ENCODE measurements at places on chromosomes 2 and 18. TPM values are rescaled to one million over a fixed set of nuclear protein-coding genes. Genes with fewer than 3 reads are reported as not detected.

The GNLY gene
- 1.8 TPM for total RNA-seq

- DNase-seq: no peak
- no peaks in the 10 kb centered on the region for H3K36me3 ChIP-seq
- H3K4me3 ChIP-seq: no peak overlapping the region
- no peak overlapping the region for H3K27ac ChIP-seq
Measured at GRCh38 chr18:67600181-67601180, 84.0 kb upstream of the DSEL start.

The KCNS3 gene
- total RNA-seq: 1.1 TPM

DNA sequence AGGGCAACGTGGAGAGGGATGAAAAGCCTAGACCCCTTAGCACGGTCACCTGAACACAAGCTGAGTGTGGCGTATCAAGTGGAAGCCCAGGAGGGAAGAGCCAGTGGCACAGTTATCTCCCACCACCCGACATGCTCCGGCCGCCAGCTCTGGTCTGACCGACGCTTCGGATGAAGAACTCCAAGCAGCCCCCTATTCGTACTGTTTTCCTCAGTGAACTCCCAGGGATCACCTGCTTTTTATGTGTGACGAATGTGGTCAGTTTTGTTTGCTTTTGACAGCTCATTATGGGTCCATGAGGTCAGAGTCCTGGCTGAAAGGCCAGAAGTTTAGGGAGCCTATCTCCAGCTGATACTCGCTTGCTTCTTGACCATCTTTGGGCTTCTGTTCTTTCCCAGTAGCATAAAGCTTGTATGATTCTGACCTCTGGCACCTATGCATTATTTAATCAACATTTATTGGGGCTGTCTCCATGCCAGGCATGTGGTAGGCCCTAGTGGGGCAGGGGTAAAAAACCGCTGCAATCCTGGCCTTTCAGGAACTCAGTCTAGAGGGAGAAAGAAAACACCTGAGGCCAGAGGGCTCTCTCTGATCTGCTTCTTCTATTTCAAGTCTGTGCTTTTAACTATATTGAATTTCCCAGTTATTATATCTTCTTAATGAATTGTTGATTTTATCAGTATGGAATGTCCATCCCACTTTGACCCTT lies 33.0 kb upstream of the MRPL33 start:
- DNase-seq: no peak
- no peak overlapping the region for H3K27ac ChIP-seq
- H3K27me3 ChIP-seq: peaks cover 11% of the 10 kb centered on the region
- H3K4me3 ChIP-seq: no peak overlapping the region
- peaks cover 3% of the 10 kb centered on the region for H3K4me1 ChIP-seq

GRCh38 chr2:50344509-50345106 lies 687.3 kb downstream of the NRXN1 start:
- DNase-seq: no peak
- H3K36me3 ChIP-seq: no peaks in the 10 kb centered on the region
- no peak overlapping the region for H3K4me3 ChIP-seq
- no peak overlapping the region for H3K27ac ChIP-seq
- no peaks in the 10 kb centered on the region for H3K4me1 ChIP-seq

GRCh38 chr2:46269544-46270273 lies 27.5 kb upstream of the EPAS1 start:
- H3K27me3 ChIP-seq: peaks cover 8% of the 10 kb centered on the region
- no peaks in the 10 kb centered on the region for H3K36me3 ChIP-seq
- no peak overlapping the region for H3K27ac ChIP-seq
- DNase-seq: no peak

GRCh38 chr2:96655526-96655925 lies 13.0 kb downstream of the FER1L5 start:
- no peak overlapping the region for H3K27ac ChIP-seq
- H3K36me3 ChIP-seq: no peaks in the 10 kb centered on the region
- no peak for DNase-seq
- H3K4me3 ChIP-seq: no peak overlapping the region

DNA sequence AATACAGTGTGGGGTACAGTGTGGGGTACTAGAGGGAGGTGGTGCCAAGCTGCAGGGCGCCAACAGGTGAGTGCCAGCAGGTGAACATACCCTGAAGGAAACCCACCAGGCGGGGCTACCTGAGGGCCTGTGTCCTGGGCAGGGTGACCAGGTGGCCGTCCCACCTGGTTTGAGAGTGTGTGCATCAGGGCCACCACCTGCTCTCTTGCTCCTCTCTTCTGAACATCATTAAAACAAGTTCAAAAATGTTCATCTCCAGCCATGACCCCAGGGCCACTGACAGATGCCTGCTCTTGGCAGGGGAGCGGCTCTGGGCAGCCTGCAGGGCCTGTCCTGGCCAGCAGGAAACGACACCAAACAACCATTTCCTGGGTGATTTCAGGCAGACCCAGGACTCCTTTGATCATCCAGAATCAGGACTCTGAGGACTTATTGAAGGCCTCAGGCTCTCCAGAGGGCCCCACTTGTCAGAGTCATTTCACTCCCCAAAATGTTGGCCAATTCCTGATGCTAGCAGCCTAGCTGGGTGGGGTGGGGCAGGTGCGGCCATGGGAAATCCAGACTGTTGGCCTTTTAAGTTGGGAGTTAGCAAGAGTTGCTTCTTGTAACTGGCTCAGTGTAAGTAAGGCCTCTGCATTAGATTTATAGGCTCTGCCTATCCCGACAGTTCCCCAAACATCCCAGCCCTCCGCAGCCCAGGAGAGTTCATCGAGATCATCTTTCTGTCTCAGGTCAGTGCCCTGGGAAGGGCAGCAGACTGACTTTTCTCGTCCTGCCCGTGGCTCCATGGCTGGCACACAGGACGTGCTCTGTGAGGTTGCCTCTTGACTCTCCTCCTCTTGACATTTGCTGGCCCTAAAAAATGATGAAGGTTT lies 111.5 kb upstream of the ZNF236 start:
- no peaks in the 10 kb centered on the region for H3K36me3 ChIP-seq
- no peak for DNase-seq
- no peak overlapping the region for H3K27ac ChIP-seq
- peaks cover 2% of the 10 kb centered on the region for H3K4me1 ChIP-seq

The ATP6V1B1 gene
- total RNA-seq: not detected

GRCh38 chr2:9461079-9461478 lies 13.3 kb upstream of the IAH1 start:
- H3K27me3 ChIP-seq: no peaks in the 10 kb centered on the region
- no peaks in the 10 kb centered on the region for H3K4me1 ChIP-seq
- H3K27ac ChIP-seq: no peak overlapping the region
- H3K36me3 ChIP-seq: peaks cover 69% of the 10 kb centered on the region
- no peak overlapping the region for H3K4me3 ChIP-seq

The GTF2A1L gene
- total RNA-seq: not detected

DNA sequence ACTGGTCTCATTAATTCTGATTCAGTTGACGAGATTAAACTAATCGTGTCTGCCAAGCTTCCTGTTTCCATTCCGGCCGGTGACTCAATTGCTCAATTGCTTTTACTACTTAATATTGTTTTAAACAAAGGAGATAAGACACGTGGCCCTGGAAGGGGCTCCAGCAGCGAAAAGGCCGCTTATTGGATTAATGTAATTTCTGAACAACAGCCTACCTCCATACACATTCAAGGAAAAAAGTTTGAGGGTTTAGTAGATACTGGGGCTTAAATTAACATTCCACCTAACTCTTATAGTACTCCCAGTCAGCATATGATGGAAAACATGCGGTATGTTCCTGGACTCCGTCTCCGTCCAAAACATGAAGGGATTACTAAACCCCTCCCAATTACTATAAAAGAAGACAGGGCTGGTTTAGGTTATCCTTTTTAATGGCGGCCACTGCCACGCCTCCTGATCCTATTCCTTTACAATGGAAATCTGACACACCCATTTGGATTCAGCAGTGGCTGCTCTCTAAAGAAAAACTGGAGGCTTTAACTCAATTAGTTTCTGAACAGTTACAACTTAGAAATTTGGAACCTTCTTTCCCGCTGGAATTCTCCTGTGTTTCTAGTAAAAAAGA lies 27.1 kb downstream of the VPS54 start:
- H3K4me3 ChIP-seq: no peak overlapping the region
- no peaks in the 10 kb centered on the region for H3K4me1 ChIP-seq
- H3K27me3 ChIP-seq: no peaks in the 10 kb centered on the region

The C2orf76 gene
- 10.0 TPM for total RNA-seq

- DNase-seq: no peak
- no peaks in the 10 kb centered on the region for H3K27me3 ChIP-seq
- H3K36me3 ChIP-seq: peaks cover 40% of the 10 kb centered on the region
- H3K4me3 ChIP-seq: no peak overlapping the region
- H3K4me1 ChIP-seq: no peaks in the 10 kb centered on the region
Measured at GRCh38 chr2:9905413-9905812, 46.1 kb upstream of the GRHL1 start.

GRCh38 chr2:134943540-134943939 lies 24.9 kb downstream of the CCNT2 start:
- peaks cover 32% of the 10 kb centered on the region for H3K4me1 ChIP-seq
- H3K4me3 ChIP-seq: peak overlapping the region; percentile 11
- no peak for DNase-seq
- no peaks in the 10 kb centered on the region for H3K27me3 ChIP-seq
- H3K27ac ChIP-seq: peak overlapping the region; percentile 75

The SERPINB4 gene
- not detected for total RNA-seq

DNA sequence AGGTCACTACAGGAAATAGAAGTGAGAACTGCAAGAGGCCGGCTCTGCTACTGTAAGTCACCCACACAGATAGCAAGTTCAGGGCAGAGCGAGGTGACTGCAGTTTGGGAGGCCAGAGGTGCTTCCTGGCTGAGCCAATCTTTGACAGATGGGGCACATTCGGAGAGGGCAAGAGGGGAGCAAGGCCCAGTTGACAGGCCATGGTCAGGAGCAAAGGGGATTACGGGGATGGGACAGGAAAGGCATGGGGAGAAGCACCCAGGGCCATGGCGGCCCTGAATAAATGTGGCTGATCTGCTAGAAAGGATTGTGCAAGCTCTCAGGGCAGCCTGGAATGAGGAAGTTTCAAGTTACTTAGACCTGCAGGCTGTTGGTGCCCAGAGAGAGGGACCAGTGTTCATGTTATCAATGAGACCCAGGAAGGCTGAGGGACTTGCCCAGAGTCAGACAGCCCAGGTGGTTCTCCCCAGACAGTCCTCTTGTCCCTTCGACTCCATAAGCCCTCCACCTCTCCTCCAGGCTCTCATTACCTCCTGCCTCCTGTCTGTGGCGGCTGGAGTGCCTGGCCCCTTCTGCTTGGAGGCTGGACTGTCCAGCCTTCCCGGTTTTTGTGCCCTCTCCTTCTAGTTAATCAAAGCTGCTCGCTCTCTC lies 123.3 kb downstream of the CTIF start:
- no peak overlapping the region for H3K4me3 ChIP-seq
- H3K27ac ChIP-seq: no peak overlapping the region
- H3K4me1 ChIP-seq: peaks cover under 1% of the 10 kb centered on the region

- DNase-seq: peak; percentile 43
- H3K27me3 ChIP-seq: no peaks in the 10 kb centered on the region
- H3K4me1 ChIP-seq: peaks cover 62% of the 10 kb centered on the region
Measured at GRCh38 chr2:64327510-64328414, 126.2 kb upstream of the LGALSL start.

- no peak for DNase-seq
- peaks cover 4% of the 10 kb centered on the region for H3K27me3 ChIP-seq
- no peak overlapping the region for H3K4me3 ChIP-seq
- H3K27ac ChIP-seq: no peak overlapping the region
- H3K36me3 ChIP-seq: no peaks in the 10 kb centered on the region
Measured at GRCh38 chr2:84375020-84375419, 84.1 kb downstream of the SUCLG1 start.

- H3K4me3 ChIP-seq: no peak overlapping the region
- no peaks in the 10 kb centered on the region for H3K27me3 ChIP-seq
- H3K36me3 ChIP-seq: peaks cover 66% of the 10 kb centered on the region
- no peak overlapping the region for H3K27ac ChIP-seq
- peaks cover 70% of the 10 kb centered on the region for H3K4me1 ChIP-seq
- no peak for DNase-seq
Measured at GRCh38 chr2:144481666-144482065, 38.3 kb downstream of the ZEB2 start.

DNA sequence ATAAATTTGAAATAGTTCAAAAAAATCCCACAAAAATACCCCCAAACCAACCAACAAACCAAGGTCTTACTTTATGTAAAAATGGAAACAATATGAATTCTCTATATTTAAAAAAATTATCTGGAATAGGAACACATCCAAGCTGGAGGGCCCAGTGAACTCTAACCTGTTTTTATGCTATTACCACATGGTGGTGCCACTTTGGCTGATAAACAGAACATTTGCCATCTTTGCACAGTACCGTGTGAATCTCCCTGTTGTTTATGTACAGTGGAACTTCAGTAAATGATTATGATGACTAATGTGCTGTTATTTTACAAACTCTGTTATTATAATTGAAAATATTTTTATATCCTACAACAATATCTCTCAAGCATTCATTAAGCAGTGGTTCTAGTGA lies 145.3 kb upstream of the SMAD7 start:
- H3K4me3 ChIP-seq: no peak overlapping the region
- H3K36me3 ChIP-seq: peaks cover 47% of the 10 kb centered on the region
- H3K4me1 ChIP-seq: no peaks in the 10 kb centered on the region
- no peaks in the 10 kb centered on the region for H3K27me3 ChIP-seq

- H3K4me1 ChIP-seq: no peaks in the 10 kb centered on the region
- H3K4me3 ChIP-seq: no peak overlapping the region
- H3K27me3 ChIP-seq: no peaks in the 10 kb centered on the region
- H3K27ac ChIP-seq: no peak overlapping the region
- no peak for DNase-seq
Measured at GRCh38 chr18:12336887-12337286, 28.8 kb downstream of the TUBB6 start.

GRCh38 chr2:207055257-207055656 lies 110.5 kb downstream of the KLF7 start:
- peaks cover 7% of the 10 kb centered on the region for H3K27me3 ChIP-seq
- no peaks in the 10 kb centered on the region for H3K4me1 ChIP-seq
- DNase-seq: no peak
- H3K36me3 ChIP-seq: no peaks in the 10 kb centered on the region
- H3K4me3 ChIP-seq: no peak overlapping the region

- H3K4me1 ChIP-seq: peaks cover 54% of the 10 kb centered on the region
- no peak for DNase-seq
Measured at GRCh38 chr2:120224256-120224655, 1.1 kb upstream of the TMEM185B start.

GRCh38 chr2:176566961-176567360 lies 297.7 kb downstream of the MTX2 start:
- no peak overlapping the region for H3K4me3 ChIP-seq
- no peak overlapping the region for H3K27ac ChIP-seq
- no peak for DNase-seq
- no peaks in the 10 kb centered on the region for H3K4me1 ChIP-seq

The BUB1 gene
- total RNA-seq: 5.9 TPM

The PPM1G gene
- 74.7 TPM for total RNA-seq

DNA sequence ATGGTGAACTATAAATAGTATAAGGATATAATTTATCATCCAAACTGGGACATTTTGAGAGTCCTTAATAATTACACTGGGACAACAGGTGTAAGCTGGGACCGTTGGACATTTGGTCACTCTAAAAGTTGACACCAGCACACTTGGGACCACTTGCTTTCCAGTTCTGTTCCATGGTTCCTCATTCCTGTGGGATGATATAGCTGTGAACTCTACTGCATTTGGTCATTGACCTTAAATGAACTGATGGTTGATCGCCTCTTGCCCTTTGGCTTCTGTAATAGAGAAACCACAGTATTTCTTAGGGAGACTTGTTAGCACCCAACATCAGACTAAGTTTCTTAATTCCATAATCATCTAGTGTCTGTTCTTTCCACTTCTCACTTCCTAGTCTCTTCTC lies 46.7 kb downstream of the EML6 start:
- no peak overlapping the region for H3K4me3 ChIP-seq
- no peaks in the 10 kb centered on the region for H3K27me3 ChIP-seq
- H3K36me3 ChIP-seq: no peaks in the 10 kb centered on the region
- no peak overlapping the region for H3K27ac ChIP-seq
- H3K4me1 ChIP-seq: peaks cover 15% of the 10 kb centered on the region
- no peak for DNase-seq
